ENCODE measurements at places on chromosomes 13 and 19. TPM values are rescaled to one million over a fixed set of nuclear protein-coding genes. Genes with fewer than 3 reads are reported as not detected.

Gene MBD3L5
- not detected for total RNA-seq

Gene TEX29
- total RNA-seq, result not detected

Gene FBXO27
- 8.6 TPM for total RNA-seq

Gene RAB4B
- 6.1 TPM for total RNA-seq

Gene LGALS7B
- total RNA-seq, result not detected

Gene FXYD3
- not detected for total RNA-seq

Gene ZNF610
- 20.0 TPM for total RNA-seq

Gene NUFIP1
- 6.9 TPM for total RNA-seq

Gene IGSF23
- total RNA-seq, result not detected

Gene TINCR
- 0.41 TPM for total RNA-seq

Gene ZNF93
- total RNA-seq, result 27.3 TPM

Gene CYP2A7
- total RNA-seq, result not detected

Gene ZNF578
- 36.3 TPM for total RNA-seq

Gene CD33
- 0.41 TPM for total RNA-seq

Gene SYT5
- 33.0 TPM for total RNA-seq

Gene JAK3
- 1.6 TPM for total RNA-seq

Gene BRME1
- total RNA-seq, result 13.0 TPM

Gene PCDH17
- 94.2 TPM for total RNA-seq

Gene GZMM
- total RNA-seq, result 0.41 TPM

Gene KLK5
- not detected for total RNA-seq

Gene ZNF260
- 34.2 TPM for total RNA-seq

Gene KCNJ14
- total RNA-seq, result 0.82 TPM

Gene OR1I1
- total RNA-seq, result under 0.01 TPM

Gene RFPL4AL1
- not detected for total RNA-seq

Gene GAPDHS
- total RNA-seq, result not detected

Gene DCT
- 0.41 TPM for total RNA-seq
